ENCODE measurements at places on chromosomes 11 and 22.

GRCh38 chr22:36797374-36797773 lies 19.5 kb downstream of the PVALB start:
- DNase-seq = no peak

GRCh38 chr11:76601272-76601671 lies 69.3 kb downstream of the LRRC32 start:
- no peak for DNase-seq

- DNase-seq = no peak
Measured at GRCh38 chr22:35838855-35839576, 121.3 kb downstream of the APOL5 start.

GRCh38 chr22:41557401-41558240 lies 3.2 kb upstream of the CSDC2 start:
- DNase-seq = peak; percentile 44

DNA sequence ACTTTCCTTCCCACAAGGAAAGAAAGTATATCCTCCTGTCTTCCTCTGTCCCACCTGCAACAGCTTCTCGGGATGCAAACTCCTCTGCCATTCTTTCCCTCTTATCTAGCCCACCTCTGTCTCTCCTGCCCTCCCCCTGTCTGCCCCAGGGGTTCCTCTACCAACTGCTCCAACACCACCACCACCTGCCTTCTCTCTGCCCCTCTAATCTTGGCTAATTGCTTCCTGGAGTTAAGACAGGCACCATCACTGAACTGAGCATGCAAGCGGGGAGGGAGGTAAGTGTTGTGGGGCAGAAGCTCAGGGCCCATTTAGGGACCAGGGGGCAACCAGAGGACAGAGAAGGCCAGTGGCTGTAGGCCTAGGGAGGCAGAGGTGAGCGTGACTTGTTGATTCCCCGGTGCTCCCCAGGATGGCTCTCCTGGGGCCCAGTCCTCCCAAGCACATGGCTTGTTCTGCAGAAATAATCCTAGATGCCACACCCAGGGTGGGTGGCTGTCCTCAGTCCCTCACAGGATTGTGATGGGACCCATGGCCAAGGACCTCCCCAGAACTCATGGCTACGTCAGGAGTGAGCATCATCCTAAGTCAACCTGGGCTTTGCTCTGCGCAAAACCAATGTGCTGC lies 111.1 kb downstream of the TP53I11 start:
- no peak for DNase-seq

Data from anterior cingulate cortex (tissue), 58 donors.